Right lung (tissue), 10 donors: ENCODE measurements at places on chromosomes 3 and 15. TPM values are rescaled to one million over a fixed set of nuclear protein-coding genes. Genes with fewer than 3 reads are reported as not detected.

Gene EXD1
- polyA plus RNA-seq = not detected

Gene IFT80
- 103 TPM for polyA plus RNA-seq

Gene KY
- 1.9 TPM for polyA plus RNA-seq

Gene UBP1
- 98.3 TPM for polyA plus RNA-seq

Gene TPRG1
- polyA plus RNA-seq = 1.6 TPM

Gene GOLGA8F
- not detected for polyA plus RNA-seq

Gene POPDC2
- polyA plus RNA-seq = 4.7 TPM

Gene SV2B
- polyA plus RNA-seq = 2.6 TPM

Gene SAXO2
- 11.5 TPM for polyA plus RNA-seq

Gene SEMA3F
- polyA plus RNA-seq = 56.5 TPM

Gene SCAANT1
- 1.6 TPM for polyA plus RNA-seq

Gene CLRN1
- not detected for polyA plus RNA-seq

Gene PLS1
- 9.0 TPM for polyA plus RNA-seq
